AG20443 (cell line): ENCODE measurements at places on chromosomes 1 and 21.
A peak's percentile ranks its signal among the peaks of the same experiment; 100 is the strongest.

DNA sequence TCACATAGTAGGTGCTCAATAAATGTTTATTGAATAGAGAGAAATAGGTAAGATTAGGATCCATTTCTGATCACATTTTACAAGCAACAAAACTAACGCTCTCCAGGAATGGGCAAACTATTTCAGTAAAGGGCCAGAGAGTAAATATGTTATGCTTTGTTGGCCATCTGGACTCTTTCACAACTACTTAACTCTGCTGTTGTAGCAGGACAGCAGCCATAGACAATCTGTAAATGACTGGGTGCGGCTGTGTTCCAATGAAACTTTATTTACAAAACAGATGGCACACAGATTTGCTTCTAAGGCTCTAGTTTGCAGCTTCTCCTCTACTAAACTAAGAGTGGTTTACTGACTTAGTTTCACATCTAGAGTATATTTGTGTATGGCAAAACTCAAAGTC lies 83.0 kb upstream of the BACH1 start:
- no peak for DNase-seq

- peak; percentile 91 for DNase-seq
These were observed 6.8 kb upstream of the SLAMF9 start for GRCh38 chr1:159960721-159961381.

DNA sequence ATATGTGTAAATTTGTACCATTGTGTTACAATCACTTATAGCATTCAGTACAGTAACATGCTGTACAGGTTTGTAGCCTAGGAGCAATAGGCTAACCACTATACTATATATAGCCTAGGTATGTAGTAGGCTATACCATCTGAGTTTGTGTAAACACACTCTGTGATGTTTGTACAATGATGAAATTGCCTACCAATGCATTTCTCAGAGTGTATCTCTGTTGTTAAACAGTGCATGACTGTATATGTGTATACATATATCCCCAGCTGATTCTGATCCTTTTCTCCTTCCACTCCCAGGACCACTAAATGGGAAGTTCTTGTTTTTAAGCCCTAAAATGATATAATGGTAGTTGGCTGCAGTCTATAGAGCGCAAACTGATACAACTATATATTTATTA lies 7.8 kb downstream of the GNPAT start:
- no peak for DNase-seq

GRCh38 chr1:54549181-54549924 lies 1.3 kb downstream of the ACOT11 start:
- DNase-seq: peak; percentile 20

DNA sequence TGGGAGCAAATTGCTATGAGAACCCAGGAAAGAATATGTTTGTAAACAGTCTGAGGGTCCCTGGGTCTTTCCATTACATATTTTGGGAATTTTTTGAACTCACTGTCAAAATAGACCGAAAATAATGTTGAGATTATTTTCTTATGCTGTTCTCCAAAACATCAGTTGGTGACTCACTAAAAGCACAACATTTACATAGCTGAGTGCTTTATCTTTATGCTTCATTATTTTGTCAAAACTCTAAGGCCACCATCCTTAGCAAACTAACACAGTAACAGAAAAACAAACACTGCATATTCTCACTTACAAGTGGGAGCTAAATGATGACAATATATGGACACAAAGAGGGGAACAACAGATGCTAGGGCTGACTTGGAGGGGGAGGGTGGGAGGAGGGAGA lies 459.3 kb downstream of the ADGRL2 start:
- DNase-seq: no peak

DNA sequence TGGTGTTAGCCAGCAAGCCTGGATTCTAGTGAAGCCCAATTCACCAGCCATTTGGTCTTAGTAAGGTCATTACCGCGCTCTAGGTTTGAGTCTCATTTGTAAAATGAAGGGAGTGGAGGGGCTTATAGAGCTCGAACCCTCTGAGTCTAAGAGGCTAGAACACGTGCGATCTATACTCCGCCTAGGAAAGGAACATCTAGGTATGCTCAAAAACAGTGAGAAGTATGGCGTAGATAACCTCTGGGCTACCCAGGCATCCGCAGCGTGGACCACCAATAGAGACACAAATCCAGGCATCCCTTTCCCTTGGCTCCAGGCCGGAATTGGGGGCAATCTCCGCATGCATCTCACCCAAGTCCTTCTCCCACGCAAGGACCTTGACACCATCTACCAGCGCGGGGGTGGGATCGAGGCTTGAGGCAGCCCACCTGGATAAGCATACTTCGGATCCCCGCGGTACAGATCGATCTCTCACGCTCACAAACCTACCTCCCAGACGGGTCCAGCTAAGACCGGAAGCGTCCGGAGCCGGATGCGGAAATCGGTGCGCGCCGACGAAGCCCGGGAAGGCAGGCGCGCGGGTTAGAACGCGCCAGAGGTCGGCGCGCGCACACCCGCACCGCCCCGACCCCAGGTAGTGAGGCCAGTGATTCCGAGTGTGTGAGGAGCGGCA lies at the start of gene METTL25B:
TSS of gene METTL25B (plus strand) at position 544 of the 673 bp plus-strand sequence. CDS start 636 bp downstream, outside the sequence.
- peak; percentile 89 for DNase-seq

GRCh38 chr1:57341721-57342120 lies 82.1 kb downstream of the DAB1 start:
- no peak for DNase-seq

DNA sequence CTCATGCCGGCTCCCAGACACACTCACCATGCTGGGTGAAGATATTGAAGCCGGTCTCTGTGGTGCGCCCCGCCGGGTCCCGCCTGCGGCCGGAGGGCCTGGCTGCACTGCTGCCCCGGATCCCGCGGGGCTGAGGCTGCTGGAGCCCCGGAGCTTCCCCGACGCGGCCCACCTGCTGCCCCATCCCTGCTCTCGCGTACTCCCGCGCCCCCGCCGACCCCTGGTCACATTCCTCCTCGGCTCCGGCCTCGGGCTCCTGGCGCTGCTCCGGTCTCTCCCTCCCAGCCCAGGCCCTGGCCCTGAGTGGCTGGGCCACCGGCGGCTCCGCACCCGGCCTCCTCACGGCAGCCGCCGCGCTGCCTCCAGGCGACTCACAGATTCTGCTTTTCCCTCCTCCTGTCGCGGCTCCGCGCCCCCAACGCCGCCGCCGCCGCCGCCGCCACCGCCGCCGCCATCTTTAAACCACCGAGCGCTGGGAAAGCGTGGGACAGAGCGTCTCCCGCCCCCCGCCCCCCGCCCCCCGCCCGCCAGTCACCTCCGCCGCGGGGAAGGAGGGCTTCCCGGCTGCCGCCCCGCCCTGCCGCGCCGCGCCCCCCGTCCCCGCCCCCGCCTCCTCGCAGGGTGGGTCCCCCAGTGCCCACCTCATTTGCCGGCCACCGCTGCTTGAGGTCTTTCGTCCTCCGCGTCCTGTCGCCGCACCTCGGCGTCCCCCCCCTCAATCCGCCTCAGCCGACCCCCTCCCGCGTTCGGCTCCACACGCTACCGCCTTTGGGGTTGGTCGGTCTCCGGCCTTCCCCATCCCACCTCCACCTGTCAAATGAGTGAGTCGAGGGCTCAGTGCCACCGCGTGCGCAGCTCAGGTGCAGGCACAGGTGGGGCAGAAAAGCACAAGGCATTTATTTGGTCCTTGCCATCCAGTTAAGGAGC lies at the start of gene ABL2:
TSS of gene ABL2 (minus strand) at position 464 of the 927 bp plus-strand sequence. CDS start at position 184, 280 bp downstream.
- DNase-seq: peak; percentile 81

DNA sequence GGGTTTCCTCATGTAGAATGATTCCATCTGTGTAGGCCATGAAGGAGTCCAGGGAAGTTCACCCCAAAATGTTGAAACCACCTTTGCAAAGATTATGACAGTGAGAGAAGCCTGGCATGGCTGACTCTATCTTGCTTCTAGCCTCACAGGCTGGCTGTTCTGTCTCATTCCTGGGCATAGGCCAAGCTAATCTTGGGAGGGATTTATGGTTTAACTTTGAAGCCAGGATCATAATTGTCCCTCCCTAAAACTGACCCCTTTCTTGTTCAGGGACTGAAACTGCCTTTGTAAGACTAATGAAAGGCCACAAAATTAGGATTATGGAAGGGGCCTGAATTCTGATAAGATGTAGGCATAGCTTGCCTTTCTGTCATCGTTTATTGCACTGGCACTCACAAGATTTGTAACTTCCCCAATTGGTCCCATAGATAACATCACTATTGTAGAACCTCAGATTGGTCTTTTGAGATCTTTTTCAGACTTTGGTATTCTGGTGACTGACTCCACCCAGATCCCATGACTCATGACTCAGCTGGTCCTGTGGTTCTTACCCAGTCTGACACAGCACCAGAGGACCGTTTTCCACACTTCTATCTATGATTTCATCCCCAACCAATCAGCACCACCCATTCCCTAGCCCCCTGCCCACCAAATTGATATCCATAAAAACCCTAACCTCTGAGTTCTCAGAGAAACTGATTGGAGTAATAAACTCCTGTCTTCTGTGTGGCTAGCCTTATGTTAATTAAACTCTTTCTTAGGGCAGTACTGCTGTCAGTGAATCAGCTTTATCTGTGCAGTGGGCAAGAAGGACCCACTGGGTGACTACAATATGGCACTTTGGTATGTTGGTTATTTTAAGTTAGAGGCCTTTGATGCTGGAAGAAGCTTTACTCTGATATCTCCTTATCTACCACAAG lies 13.6 kb upstream of the LAMTOR5 start:
- peak; percentile 76 for DNase-seq

- DNase-seq: peak; percentile 54
These were observed 31.6 kb upstream of the SOX13 start for GRCh38 chr1:204041232-204041767.

DNA sequence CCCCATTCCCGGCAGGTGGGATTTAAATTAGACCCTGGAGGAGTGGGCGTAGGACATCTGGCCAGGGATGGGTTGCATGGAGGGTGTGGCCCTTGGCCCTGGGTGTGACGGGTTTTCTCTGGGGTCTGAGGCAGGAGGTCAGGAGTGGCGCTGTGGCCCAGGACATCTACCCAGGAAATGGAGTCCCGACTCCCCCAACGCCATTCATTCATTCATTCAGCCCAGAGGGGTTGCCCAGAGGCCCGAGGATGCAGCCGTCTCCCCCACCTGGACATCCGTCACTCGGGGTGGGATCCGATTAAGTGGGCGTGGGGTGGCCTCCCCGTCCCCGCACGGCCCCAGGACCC lies 663 bp downstream of the ATP13A2 start:
- DNase-seq: peak; percentile 17

DNA sequence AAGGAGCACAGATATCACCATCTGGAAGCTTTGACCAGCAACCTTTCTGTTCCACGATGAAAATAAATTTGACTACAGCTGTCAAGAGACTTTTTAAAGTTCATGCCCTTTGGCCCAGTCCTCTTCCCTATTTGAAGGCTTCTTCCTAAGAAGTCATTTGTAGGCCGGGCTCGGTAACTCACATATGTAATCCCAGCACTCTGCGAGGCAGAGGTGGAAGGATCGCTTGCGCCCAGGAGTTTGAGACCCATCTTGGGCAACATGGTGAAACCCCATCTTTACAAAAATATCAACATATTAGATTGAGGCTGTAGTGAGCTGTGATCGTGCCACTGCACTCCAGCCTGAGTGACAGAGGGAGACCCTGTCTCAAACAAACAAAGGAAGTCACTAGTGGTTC lies 58.3 kb upstream of the IFFO2 start:
- DNase-seq: no peak

DNA sequence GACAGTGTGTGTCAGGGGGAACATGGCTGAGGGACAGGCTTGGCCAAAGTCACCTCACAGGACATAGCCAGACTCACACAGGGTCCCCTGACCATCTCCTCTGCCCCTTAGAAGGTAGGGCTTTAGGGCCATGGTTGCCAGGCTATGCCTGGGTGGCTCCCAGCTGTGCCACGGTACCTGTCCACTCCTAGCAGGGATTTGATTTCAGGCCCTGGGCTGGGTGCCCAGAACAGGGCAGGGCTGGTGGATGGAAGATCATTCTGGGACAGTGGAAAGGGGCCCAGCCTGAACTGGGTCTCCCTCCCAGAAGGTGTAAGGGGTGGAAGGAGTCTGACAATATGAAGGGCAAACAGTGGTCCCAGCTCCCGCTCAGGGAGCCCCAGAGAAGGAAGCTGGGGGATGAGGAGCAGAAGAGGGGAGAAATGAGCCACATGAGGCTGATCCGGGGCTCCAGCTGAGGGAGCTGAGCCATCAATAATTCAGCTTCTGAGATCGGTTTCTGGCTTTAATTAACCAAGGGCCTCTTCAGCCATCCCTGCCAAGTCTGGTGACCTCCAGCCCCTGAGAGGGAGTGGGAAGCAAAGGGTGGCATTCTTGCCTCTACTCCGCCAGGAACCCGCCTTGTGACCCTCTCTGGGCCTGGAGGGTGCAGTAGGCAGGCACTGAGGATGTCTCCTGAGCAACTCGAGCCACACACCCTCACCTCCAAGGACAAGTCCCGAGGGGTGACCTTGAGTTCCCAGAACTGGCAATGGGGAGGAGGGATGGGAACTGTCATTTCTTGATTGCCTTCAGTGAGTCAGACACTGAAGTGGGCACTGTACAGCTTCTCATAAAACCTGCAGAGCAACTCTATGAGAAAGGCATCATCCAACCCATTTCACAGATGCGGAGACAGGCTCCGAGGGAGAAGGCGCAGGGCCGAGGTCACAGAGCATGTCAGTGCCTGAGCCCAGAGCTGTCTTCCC lies 2.1 kb downstream of the CD164L2 start:
- DNase-seq: no peak

DNA sequence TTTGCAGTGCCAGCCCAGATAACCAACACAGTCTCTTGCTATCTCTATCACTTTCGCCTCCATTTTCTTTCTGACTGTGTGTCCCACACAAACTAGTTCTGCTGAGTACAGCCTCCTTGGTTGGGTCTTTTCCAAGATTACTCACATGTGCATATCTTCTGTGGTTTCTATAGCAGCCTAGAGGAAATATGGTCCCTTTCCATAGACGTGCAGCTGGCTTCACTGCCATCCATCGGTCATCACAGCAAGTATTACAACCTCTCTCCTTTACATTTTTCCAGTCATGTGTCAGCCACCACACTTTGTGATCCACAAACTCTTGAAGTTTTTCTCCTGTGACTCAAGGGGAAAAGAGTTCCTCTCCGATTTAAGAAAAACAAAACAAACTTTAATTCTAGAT lies 893.4 kb upstream of the ADGRL4 start:
- DNase-seq: peak; percentile 77

- no peak for DNase-seq
These were observed 193.1 kb upstream of the EDN2 start for GRCh38 chr1:41677620-41678019.

DNA sequence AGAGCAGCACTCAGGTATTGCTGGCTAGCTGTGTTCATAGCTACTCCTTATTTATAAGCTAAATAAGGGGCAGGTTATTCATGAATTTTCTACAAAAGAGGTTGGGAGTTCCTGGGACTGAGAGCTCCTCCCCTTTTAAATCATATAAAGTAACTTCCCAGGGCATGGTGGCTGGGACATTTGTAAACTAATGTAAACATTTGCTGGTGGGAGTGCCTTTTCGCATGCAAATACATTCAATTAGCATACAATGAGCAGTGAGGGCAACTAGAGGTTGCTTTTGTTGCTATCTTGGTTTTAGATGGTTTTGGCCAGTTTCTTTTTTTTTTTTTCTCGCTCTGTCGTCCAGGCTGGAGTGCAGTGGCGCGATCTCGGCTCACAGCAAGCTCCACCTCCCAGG lies 43.4 kb downstream of the GNPAT start:
- no peak for DNase-seq

DNA sequence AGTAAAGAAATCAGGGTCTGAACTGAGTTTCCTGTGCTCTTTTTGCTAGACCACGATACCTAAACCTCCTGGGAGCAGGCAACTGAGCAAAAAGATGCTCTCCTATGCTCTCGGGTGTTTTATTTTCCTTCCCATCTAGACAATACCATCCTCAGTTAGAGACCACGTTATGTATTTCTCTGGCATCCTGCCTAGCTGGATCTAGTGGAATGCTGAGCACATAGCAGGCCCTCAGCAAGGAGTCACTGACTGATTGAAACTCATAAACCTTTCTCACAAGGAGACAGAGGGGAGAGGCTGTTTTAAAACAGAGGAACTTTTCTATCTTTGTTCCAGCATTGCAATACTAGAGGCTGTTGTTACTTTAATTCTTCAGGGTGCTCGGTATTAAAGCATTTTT lies 168.0 kb downstream of the CYYR1 start:
- peak; percentile 32 for DNase-seq
